Panc1 (cell line): ENCODE measurements at places on chromosomes 1 and 21.

GRCh38 chr1:34060187-34060730 is 104.8 kb downstream of the CSMD2 start:
- no peak for DNase-seq

GRCh38 chr1:178530037-178530402 is 17.1 kb downstream of the TEX35 start:
- no peak for DNase-seq

GRCh38 chr1:230681599-230681998 is 32.3 kb downstream of the AGT start:
- peak; percentile 2 for DNase-seq

DNA sequence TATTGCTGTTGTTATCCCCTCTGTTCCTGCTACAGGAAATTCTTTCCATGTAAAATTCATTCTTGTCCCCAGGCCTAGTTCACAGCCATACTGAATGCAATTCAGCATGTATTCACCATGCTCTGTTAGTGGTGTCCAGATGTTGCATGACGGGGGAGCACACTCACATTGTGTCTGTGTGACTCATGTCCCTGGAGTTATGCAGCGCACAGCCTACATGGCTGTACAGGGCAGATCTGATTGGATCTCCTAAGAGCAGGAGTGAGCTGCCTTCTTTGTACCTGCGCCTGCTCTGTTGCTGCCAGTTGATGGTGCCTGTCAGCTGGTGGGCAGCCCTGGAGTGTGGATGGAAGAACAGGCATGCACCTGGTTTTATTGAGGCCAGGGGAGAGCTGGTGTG is 17.6 kb downstream of the HTR6 start:
- no peak for DNase-seq

- DNase-seq: no peak
These were observed 28.1 kb downstream of the RCOR3 start for GRCh38 chr1:211287218-211287617.

DNA sequence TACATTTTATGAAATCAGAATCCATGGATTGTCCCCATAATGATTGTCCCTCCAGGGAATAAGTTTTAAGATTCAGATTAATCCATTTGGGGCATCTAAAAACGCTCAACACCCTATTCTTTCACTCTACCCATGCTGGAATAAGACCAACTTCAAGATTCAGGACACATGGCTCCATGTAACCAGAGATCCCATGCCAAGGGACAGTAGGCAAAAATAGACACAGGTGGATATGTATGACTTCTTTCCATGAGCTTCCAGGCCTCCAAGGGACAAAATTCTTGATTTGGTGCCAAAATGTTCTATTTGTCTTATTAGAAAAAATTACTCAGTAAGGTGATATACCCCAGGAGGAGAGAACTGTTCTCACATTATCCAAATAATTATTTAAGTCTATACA is 178.8 kb downstream of the NRIP1 start:
- DNase-seq: no peak

- DNase-seq: no peak
These were observed 20.0 kb upstream of the RD3 start for GRCh38 chr1:211511947-211512346.

DNA sequence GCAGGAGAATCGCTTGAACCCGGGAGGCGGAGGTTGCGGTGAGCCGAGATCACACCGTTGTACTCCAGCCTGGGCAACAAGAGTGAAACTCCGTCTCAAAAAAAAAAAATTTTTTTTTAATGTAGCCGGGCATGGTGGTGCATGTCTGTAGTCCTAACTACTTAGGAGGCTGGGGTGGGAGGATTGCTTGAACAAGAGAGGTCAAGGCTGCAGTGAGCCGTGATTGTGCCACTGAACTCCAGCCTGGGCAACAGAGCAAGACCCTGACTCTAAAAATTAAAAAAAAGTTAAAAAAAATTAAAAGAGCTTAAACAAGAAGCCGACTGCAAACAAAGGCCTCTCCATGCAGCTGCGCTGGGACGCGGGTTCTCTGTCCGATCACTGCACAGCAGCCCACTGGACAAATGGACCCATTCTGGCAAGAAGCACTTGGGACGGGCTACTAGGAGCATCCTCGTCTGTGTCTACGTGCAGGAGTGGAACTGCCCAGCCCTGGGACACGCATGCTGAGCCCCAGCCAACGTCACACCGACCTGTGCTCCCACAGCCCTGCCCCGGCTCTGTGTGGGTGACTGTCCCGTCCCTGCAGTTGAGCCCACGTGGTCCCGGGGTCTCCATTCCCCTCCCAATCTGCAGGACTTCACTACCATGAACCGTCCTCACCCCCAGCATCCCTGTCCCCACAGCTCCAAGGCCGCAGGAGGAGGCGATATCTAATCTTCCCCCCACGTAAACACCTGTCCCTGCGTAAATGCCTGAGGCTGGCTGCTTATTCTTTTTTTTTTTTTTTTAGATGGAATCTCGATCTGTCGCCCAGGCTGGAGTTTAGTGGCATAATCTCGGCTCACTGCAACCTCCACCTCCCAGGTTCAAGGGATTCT is 12.3 kb downstream of the SLC35E2B start:
- DNase-seq: no peak

- no peak for DNase-seq
These were observed 18.1 kb downstream of the COL6A1 start for GRCh38 chr21:45999581-46000181.

GRCh38 chr1:50251702-50252101 is 143.0 kb downstream of the ELAVL4 start:
- no peak for DNase-seq

DNA sequence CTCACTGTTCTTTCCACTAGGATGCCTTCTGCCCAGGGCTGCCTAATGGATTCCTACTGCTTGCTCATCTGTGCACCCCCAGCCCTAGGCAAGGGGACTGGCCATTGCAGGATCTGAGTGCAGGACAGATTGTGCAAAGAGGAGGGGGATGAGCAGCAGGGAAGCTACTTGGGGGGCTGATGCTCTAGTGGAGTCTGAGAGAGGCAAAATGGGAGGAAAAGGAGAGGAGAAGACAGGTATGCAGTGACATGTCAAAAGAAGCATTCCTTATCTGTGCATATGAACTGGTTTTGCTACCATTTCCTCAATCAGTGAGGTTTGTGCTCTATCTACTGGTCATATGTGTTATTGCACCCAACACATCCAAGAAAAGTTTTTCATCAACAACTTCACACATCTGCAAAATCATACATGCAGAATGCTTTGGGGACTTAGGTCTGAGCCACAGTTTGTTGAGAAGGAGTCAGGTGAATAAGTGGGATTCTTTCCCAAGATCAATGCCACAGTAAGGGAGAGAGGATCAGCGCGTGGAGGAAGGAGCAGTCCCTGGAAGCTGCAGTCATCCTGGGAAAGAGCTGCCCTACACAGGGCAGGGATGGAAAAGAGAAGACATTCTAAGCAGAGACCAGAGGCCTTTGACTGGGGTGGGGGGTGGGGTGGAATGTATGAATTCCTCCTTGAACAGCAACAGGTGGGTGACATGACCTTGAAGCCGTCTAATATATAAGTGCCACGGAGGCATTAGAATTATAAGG is 14.4 kb downstream of the SLC5A9 start:
- DNase-seq: peak; percentile 35

GRCh38 chr1:196308176-196308575 is 300.1 kb downstream of the KCNT2 start:
- no peak for DNase-seq

- DNase-seq: no peak
These were observed 243.4 kb downstream of the RHOU start for GRCh38 chr1:228978484-228979324.

DNA sequence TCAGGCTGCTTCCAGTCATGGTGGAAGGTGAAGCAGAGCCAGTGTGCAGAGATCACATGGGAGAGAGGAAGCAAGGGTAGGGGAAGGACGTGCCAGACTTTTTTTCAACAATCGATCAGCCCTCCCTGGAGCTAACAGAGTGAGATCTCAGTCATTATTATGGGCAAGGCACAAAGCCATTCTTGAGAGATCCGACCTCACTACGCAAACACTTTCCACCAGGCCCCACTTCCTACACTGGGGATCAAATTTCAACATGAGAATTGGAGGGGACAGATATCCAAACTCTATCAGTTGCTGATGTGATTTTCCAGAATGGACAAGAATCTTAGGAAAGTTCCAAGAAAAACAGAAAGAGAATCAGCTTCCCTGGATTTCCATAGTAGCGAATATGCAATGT is 60.5 kb downstream of the BACE2 start:
- no peak for DNase-seq

DNA sequence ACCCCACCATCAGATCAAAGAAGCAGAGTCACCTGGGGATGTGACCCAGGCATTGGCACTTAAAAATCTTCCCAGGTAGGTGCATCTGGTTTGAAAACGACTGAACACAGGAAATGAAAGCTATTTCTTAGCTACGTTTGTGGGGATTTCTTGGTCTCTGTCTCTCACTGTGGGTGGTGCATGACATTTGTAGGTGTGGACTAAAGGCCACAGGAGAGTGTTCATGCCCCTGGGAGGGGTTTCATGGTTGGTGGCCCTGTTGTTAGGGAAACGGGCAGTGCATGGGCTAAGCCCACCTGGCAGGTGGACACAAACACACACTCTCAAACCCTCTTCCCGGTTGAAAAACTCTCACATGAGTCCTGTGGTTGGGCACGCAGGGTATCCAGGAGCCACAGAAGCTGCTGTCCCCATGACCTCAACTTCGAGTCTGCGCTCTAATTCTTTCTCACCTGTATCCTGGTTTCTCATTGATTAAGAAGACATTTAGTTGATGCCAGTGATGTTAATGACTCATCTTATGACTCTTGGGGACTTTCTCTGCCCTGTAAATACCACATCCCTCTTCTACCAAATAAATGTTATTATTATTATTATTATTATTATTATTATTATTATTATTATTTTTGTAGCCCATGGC is 119.4 kb downstream of the MRPS6 start:
- DNase-seq: no peak

DNA sequence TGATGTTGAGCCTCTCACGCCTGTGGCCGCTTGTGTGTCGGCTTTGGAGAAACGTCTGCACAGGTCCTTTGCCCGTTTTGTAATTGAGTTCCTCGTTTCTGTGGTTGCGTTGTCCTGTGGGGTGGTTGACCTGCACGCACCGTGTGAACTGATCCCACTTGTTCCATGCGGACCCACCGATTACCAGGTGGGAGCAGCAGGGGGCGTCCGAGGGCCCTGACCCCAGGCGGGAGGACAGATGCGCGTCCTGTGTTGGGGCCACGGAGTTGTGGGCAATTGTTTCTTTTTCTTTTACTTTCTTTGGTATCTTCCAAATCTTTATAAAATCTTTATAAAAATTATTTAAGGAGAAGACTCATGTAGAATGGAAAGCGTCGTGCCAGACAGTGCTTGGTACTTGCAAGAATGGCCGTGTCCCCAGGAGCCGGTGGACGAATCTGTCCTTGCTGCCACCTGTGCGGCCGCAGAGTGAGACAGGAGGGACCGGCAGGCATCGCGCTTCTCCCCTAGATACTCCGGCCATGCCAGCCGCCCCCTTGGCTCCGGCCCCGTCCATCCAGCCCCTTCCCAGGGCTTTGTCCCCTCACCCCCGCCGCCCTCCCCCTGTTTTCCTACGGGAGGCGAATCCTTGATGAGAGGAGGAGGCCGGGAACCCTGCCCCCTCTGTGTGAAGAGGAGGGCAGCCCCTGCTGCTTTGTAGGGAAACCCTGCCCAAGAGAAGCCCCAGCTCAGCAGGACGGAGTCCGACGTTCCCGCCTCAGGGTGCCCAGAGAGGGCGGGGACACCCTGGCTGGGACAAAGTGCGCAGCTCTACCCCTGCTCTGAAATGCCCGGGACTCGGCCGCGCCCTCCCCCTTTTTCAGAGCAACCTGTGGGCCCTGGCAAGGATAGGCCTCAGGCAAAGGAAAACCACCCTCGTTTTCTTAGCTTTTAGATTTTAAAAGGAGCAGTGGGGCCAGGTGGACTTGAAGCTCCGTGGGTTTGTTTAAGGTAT is 41.7 kb downstream of the PRKCZ start:
- DNase-seq: no peak

GRCh38 chr1:100107696-100108095 is 25.0 kb downstream of the SASS6 start:
- DNase-seq: no peak

GRCh38 chr1:39657923-39658485 is 13.9 kb downstream of the NT5C1A start:
- peak; percentile 46 for DNase-seq

GRCh38 chr1:174225499-174226204 is 66.3 kb downstream of the RABGAP1L start:
- DNase-seq: no peak

DNA sequence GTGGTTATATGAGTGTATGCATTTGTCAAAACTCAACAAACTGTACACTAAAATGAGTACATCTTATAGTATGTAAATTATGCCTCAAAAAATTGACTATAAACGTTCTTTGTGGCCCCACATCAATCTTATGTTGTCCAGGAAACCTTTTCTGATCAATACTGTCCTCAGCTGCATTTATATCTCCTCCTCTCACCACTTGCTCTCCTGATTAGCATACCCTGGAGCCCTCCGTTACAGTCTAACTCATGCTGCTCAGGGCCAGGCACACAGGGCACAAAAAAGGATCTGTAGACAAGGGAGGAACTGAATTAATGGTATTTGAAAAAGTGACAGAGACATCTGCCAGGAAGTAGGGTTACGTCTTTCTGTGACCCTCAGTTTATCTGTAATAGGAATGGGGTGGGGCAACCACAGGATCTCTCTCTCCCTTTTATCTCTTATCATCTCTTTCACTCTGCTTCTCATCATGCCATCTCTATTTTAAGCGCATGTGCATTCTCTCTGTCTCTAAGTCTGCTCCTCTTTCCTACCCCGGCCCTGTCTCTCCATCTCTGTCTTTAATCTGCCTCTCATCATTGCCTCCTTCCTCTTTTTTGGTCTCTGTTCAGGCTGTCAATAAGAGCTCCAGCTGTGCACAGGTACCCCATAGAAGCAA is 7.0 kb upstream of the TAL1 start:
- DNase-seq: no peak

- DNase-seq: no peak
These were observed 27.2 kb downstream of the ADGRL2 start for GRCh38 chr1:81827942-81828341.

- DNase-seq: no peak
These were observed 40.6 kb upstream of the TSNAX start for GRCh38 chr1:231487910-231488309.

GRCh38 chr1:37354876-37355650 is 119.3 kb upstream of the ZC3H12A start:
- no peak for DNase-seq

DNA sequence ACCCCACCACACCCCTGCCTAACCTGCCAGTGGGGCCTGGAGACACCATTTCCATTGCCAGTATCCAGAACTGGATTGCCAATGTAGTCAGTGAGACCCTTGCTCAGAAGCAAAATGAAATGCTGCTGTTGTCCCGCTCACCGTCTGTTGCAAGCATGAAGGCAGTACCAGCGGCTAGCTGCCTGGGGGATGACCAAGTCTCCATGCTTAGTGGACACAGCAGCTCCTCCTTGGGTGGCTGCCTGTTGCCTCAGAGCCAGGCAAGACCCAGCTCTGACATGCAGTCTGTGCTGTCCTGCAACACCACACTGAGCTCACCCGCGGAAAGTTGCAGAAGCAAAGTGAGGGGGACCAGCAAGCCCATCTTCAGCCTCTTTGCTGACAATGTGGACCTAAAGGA is 33.4 kb downstream of the STYXL2 start:
- no peak for DNase-seq
